ENCODE measurements at places on chromosomes 2 and 18.
A peak's percentile ranks its signal among the peaks of the same experiment; 100 is the strongest.

DNA sequence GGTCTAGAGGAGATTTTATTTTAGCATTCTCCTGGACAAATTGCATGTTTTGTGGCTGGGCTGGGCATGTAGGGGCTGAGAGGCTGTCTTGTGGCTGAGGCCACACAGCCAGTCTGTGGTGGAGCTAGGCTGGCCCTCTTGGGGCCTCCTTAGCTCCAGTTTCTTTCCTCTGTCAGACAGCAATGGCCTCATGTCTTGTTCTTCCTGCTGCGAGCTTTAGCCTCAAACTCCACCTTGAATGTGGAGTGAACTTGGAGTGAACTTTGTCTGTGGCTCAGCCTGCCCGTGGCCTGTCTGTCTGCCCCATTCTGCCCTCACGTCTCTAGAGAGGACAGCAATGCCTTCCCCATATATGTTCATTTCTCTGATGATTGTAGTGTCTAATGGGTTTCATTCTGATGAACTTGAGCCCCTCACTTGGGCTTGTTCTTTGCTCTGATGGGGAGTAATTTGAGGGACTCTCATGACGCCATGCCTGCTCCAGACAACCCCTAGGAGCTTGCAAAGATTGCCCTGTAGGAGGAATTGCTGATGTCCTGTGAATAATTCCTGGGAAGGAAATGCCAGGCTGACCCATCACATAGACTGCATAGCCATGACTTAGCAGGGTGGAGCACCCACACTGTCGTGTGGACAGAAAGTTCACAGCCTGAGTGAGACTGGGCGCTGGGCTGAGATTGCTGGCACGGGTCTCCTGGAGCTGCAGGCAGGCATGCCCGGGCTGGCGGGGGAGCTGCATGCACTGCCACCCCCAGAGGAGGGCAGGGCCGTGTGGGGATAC, 42.6 kb downstream of the ASAP2 start:
- DNase-seq: no peak

DNA sequence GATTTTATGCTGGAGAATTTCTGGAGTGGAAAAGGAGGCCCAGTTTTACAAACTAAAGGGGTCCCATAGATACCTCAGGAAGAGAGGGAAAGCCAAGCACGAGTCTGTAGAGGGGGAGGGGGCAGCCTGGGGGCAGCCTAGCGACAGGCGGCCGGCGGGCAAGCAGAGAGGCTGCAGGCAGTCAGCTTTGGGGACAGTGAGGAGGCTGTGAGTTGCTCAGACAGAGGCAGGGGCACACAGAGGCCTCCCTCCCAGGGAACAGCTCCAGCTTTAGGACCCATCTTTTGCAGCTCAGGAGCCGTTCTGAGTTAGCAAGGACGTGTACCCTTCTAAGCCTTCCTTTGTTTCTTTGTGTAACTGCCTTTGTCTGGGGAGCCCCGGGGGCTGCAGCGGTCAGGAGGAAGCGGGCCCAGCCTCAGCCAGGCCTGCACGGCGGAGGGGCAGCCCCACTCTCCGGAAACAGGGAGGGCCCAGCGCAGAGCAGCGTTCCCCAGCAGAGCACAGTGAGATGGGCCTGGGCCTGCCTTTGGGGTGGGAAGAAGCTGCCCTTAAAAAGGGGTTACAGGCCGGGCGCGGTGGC, 41.1 kb upstream of the RALBP1 start:
- DNase-seq: no peak

DNA sequence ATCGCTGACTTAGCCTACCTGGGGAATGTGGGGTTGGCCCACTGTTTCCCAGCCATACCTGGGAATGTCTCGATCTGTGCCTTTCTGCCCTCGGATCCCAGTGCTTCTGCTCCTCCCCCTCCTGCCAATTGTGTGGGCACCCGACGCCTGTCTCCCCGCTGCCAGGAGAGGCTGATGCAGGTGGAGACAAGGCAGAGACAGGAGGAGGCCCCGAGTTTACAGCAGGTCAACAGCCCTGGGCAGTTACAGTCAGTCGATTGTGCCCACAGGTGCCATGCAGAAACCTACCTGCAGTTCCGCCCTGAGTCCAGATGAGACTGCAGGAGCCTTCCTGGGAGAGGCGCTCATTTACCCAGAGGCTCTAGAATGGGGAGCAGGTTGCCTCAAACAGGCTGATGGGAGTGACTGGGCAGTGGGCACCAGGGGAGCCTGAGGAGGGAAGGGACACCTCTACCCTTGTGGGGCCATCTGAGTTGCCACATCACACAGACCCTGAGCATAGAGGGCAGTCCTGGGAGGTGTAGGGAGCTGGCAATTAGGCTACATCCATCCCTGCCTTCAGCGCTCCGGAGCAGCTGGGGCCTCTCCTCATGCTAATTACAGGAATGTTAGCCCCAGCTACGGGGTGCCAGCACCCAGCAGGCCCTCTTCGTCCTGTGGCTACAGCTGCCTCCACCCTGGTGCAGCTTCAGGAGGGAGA, 300.1 kb downstream of the NDUFA10 start:
- no peak for DNase-seq

- DNase-seq: no peak
These were observed 247.6 kb downstream of the MEIS1 start for GRCh38 chr2:66682476-66682875.

DNA sequence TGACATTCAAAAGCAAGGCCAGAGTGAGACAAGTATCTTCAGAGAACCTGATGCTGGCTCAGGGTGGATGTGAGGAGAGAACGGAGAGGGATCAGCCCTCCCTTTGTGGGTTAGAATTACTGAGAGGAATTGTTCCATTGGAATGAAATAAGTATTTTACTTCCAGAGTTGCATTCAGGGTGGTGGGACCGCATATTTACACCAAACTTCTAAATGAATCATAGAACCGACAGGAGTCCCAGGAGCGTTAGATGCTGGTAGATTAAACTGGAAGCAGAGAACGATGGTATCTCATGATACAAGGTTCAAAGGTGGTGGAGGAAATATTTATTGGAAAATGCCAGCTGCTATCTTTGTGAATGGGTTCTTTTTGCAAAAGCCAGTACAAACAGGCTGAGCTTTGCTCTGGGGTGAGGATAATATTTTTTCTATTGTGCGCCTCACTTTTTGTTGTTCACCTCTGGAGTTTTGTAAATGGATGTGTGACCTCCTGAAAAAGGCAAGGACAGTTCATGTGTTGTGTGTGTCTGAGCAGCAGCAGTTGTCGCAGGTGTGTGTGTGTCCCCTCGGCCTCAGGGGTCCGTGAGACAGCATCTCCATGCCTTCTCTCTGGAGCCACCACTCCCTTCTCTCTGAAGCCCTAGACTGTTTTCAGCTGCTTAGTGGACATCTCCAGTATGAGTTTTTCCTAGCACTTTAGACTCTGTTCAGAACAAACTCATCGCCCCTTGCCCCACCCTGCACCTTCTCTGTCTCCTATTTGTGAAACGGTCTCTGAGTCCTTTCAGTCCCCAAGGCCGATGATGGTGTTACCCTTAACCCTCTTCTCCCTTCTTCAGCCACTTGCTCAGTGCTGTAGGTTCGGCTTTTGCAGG, 17.8 kb downstream of the MTCL1 start:
- DNase-seq: no peak

- no peak for DNase-seq
These were observed 265.3 kb downstream of the SETBP1 start for GRCh38 chr18:44945888-44946401.

- DNase-seq: no peak
These were observed 164.5 kb downstream of the PMAIP1 start for GRCh38 chr18:60064271-60064670.

- DNase-seq: no peak
These were observed 564.6 kb upstream of the PKDCC start for GRCh38 chr2:41483226-41483625.

DNA sequence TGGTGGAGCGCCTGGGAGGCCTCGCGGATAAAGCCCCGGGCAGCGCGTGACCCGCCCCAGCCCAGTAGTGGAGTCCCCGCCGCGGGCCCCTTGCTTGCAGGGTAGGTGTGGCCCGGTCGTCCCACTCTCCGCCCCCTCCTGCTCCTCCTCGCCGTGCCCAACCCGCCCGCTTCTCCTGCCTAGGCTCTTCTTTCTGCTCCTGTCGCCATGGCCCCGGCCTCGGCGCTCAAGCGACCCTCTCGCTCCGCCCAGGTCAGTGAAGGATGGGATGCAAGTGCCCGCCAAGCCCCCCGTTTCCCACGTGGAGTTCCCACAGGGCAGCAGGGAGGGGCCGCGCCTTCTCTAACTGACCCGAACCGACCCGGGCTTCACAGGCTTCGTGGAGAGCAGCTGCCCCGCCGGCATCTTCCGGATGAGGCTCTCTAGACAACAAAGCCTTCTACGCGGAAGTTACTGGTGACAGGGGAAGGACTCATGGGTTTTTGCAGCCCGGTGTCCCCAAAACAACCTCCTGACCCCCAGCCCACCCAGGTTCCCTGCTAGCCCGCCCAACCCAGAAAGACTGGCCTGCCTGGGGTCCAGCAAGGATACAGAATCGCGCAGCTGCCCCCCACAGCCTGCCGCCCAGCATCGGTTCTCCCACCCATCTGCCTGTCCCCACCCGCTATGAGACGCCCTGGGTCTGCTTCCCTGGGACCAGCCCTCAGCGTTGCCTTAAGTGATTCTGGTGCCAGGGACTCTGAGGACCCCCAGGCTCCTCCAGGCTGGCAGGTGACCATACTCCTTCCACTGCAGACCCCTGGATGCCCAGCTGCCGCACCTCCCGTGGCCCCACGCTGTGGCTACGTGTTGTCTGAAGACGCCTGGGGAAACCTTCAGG, 32.8 kb downstream of the TTC32 start:
- peak; percentile 24 for DNase-seq

DNA sequence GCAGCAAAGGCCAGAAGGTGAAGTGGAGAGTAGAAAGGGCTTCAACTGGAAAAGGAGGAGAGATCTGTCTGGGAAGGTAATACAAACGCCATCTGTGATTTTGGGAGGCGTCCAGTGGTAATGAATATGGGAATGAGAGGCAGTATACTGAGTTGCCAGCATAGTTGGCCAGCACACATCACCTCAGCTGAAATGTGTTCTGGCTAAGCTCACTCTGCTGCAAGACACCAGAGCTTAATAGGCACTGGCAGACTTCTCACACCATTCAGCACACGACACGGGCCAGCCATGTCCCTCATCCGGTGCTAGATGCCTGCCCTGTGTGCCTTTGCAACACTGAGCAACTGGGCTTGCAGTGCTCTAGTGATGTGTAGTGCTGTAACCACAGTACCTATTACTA, 277.1 kb downstream of the PIEZO2 start:
- DNase-seq: no peak

DNA sequence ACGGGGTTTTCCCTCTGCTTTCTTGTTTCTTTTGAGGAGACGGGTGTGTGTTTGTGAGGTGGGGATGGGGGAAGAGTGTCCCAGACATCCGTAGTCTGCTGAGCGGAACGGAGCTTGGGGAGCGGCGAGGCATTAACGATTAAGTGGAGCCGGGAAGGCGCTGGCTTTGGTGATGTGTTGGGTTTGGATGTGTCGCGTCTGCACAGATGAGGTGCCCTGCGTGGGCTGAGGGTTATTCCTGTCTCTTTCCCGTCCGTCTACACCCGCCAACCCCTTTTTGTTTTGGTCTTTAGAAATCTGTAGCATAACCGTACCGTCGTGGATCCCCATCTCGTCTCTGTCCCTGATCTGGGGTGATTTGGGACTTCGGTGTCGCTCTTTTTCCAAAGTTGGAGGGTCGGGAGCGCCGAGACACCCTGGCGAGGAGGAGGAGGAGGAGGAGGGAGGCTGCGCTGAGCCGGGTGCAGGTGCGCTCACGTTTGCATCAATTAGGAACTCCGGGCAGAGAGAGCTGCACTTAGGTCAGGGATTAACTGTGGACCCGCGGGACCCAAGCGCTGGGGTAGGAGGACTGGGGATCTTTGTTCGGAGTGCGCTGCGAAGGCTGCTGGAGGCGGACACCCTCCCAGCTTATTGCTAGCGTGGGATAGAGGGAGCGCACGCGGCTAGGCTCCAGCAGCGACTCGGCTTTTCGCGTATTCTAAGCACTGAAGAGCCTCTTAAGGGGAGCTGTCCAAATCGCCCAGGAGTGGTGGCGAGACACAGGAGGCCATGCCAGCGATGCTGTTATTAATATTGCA, 720.3 kb downstream of the DPP10 start:
- no peak for DNase-seq

GRCh38 chr18:59802031-59802430, 97.8 kb upstream of the PMAIP1 start:
- DNase-seq: no peak

GRCh38 chr2:207815254-207815653, 45.5 kb upstream of the FZD5 start:
- no peak for DNase-seq
